Stimulated activated CD4-positive, alpha-beta T cell treated with anti-CD3 and anti-CD28 coated beads, Interleukin-4, amount 100 ng/mL, for 4 hours (primary cell): ENCODE measurements at places on chromosomes 3 and 15.
A peak's percentile ranks its signal among the peaks of the same experiment; 100 is the strongest.

- no peak for DNase-seq
Measured at GRCh38 chr3:57261929-57262328, 30.6 kb downstream of the ASB14 start.

DNA sequence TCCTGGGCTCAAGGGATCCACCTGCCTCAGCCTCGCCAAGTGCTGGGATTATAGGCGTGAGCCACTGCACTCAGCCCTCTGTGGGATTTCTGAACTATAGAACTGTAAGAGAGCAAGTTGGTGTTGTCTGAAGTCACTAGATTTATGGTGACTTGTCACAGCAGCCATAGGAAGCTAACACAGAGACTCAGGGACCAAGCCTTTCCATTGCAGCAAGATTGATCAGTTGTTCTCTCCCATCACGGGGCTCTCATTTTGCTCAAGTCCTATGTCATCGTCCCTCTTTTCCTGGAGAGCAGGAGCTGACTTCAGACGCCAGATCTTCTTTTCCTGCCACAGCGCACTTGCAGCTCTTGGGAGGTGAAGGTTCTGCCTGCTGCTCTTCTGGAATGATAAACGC lies 61.0 kb downstream of the APBA2 start:
- DNase-seq, result no peak

- no peak for DNase-seq
Measured at GRCh38 chr15:86846036-86846435, 766.4 kb downstream of the AGBL1 start.

- no peak for DNase-seq
Measured at GRCh38 chr3:55795746-55796145, 308.6 kb upstream of the WNT5A start.

DNA sequence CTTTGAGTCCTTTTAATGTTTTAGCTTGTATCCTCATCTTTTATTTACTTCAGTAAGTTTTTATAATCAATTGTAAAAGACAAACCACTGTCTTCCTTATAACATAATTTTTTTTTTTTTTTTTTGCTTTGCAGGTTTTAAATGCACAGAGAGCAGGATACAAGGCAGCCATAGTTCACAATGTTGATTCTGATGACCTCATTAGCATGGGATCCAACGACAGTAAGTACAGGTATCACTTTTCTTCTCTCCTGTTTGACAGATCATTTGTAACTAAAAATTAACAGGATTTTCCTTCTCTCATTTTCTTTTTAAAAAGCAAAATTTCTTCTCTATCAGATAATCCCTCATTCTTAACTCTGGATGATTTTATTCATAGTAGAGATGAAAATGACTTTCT lies 75.4 kb downstream of the PFN2 start:
- DNase-seq, result no peak

GRCh38 chr15:98522127-98522526 lies 126.2 kb upstream of the IGF1R start:
- no peak for DNase-seq

- DNase-seq, result peak; percentile 32
Measured at GRCh38 chr3:184568924-184569829, 7.6 kb downstream of the EPHB3 start.

- peak; percentile 15 for DNase-seq
Measured at GRCh38 chr3:186254676-186255650, 107.1 kb downstream of the DGKG start.

DNA sequence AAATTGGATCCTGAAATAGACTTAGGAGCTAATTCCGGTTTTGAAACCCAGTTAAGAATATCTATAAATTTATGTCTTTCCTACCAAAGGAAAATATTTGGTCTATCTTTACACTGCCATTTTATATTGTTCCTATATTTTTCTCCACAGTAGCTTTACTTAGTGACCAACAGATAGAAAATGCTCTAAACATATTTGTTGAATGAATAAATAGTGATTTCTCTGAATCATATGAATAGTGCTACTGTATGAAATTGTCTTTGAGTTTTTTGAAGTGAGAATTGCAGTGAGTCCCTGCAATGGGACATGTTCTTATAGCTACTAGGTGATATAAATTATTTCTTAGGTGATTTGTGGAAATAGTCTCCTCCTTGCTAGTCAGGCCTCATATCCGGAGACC lies 18.5 kb upstream of the EID1 start:
- no peak for DNase-seq

- DNase-seq, result no peak
Measured at GRCh38 chr3:33687406-33688010, 30.5 kb downstream of the CLASP2 start.

GRCh38 chr15:40338041-40338657 lies 2.6 kb downstream of the CCDC9B start:
- DNase-seq, result peak; percentile 73

- no peak for DNase-seq
Measured at GRCh38 chr3:10703875-10704274, 112.2 kb upstream of the SLC6A11 start.

DNA sequence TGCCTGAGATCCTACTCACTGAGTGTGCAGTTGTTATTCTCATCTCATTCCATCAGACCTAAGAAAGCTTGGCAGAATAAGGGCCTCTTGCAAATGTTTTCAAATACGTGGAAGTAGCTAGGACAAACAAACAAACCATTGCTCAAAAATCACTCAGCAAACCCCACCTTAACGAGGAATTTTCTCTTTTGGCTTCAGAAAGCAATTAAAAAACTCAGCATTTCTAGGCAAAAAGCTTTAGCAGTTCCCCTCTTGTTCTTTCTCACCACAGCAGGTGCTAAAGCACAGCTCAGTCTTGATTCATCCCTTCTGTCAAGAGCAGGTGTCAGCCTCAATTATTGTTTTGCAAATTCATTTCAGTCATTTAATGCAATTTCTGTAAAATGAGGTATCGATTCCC lies 58.6 kb upstream of the NUDT16 start:
- no peak for DNase-seq

DNA sequence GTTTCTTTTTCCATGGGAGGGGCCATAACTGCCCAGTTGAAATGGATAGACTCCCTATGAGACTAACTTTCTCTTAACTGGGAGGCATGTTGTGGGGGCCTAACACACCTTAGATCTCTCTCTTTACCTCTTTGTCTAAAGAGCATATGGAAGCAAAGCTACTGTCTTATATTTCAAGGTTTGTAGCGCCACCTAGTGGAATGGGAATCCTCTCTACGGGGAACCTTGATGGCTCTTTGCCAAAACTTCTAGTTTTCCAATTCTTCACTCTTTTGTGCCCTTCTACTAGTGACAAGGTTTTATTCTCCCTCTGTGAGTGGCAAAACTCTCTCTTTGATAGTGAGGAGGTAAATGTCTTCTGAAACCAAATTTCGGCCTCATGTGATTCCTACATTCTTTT lies 1030.4 kb upstream of the CADM2 start:
- no peak for DNase-seq

DNA sequence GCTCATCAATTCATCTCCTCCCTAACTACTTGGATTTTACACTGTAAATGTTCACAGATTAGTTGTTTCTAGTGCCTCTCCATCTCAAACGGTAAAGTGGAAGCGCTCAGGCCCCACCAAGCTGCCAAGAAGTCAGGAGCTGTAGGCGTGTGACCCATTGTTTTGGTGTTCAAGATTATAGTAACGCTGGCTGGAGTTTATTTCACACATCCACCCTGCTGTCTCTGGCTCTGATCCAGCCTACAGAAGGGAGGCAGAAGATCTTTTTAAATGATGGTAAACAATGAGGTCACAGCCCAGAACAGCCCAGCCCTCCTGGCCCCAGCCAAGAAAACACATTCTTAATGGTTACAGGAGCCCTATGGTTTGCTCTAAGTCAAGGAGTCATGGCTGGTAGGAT lies 25.7 kb upstream of the GALNT15 start:
- no peak for DNase-seq

DNA sequence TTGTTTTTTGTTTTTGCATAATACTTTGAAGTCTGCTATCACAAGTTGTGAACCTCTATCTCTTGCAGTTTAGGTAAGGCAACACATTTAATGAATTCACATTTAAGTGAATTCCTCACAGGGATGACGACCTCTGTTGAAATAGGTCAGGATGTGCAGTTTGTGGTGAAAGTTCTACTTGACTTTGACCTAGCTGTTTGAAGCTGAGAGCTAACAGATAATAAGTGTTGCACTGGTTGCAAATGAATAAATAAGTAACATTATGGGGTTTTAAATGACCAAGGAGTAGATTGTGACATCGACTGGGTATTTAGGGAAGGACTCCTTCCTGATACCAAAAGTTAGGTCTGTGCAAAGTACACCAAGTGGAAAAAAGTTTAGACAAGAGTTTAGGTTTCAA lies 23.9 kb downstream of the NIT2 start:
- no peak for DNase-seq

DNA sequence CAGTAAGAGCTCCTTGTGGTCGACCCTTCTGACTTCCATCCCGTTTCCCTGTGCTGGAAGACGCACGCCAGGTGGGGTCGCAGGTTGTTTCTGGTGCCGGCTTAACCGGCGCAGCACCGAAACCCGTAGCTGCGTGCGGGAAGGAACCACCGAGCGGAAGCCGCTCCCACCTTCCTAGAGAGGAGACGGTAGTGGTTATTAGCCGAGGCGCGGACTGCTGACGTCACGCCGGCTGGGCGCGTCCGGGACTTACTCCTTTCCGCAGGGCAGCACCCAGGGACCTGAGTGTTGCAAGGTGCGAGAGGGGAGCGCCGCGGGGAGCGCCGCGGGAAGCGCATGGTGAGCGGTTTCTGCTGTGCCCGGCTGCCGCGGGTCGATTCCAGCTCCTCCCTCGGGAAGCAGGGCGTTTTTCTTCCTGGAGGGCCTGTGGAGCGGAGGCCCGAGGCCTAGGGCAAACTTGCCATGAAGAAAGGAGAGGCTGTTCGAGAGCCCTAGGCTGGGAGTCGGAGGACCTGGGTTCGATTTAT lies at the start of gene ZNF501:
Gene ZNF501 (plus strand): TSS at position 252 of the 527 bp plus-strand sequence. CDS start 4,787 bp downstream, outside the sequence.
- DNase-seq, result peak; percentile 84

- DNase-seq, result no peak
Measured at GRCh38 chr3:85626662-85627061, 667.9 kb downstream of the CADM2 start.

DNA sequence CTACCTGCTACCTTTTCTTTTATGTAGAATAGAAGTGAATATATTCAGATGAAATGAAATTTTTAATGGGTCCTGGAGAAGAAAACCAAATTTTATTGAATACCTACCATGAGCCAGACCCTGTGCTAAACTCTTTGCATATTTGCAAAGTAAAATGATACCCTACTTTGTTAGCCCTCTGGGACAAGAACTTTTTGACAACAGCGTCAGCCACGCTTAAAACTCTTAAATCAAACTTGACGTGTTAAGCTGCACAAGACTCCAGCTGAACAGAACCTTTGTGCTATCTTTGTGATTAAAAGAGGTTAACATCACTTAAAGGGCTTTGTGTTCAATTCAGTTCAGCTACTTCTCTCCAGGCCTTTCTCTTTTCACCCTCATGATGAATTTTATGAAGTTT lies 316.5 kb downstream of the MEX3B start:
- DNase-seq, result no peak

GRCh38 chr3:1902416-1902815 lies 196.2 kb upstream of the CNTN4 start:
- DNase-seq, result no peak

DNA sequence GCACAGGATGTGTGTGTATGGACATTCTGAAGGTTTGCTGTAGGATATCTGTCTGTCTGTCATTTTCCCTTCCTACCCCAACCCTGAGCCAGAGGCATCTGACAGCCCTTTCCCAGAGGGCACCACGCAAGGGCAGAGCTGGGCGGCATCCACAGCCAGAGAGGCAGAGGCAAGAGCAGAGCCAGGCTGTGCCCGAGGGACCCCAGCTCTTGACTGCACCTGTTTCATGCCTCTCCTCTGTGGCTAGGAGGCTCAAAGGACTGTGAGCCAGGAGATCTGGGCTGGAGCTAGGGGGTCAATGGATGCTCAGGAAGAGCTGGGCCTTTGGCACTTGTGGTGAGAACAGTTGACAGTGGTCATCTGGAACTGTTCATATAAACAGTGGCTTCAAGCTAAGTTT lies 4.8 kb upstream of the APEH start:
- DNase-seq, result no peak

GRCh38 chr3:177595530-177596188 lies 398.4 kb upstream of the TBL1XR1 start:
- no peak for DNase-seq

GRCh38 chr15:39255760-39256159 lies 325.1 kb upstream of the THBS1 start:
- DNase-seq, result no peak

DNA sequence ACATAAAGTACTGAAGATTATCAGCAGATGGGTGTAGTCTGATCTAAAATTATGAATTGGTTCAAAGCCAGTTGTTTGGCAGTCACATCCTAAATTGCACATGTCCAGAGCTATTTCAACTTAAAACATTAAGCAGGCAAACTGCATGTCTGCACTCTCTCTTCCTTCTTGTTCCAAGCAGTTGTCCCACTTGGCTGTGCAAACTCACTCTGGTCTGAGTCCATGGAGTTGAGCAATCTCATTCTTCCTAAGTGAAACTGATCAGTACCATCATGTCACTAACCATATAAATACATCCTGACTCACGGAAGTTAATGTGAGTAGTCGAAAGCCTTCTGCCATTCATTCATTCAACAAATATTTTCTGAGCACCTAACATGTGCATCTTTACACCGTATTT lies 353.0 kb downstream of the ROBO1 start:
- no peak for DNase-seq

- DNase-seq, result no peak
Measured at GRCh38 chr15:96107916-96108315, 222.6 kb upstream of the NR2F2 start.

DNA sequence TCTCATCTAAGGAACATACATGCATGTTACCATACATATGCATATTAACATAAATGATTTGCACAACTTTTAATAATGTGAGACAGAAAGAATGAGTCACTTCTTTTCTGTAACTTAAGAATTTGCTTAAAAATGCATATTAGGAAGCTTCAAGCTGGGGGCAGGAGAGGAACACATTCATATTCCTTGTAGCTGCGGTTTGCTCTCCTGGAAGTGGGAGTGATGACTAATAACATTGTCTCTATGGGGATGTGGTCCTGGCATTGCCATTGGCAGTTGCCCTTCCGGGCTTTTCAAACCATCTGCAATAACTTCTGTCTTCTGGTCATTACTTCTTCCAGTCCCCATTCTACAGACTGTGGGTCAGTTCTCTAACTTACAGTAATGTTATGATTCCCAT lies 15.6 kb downstream of the CHST2 start:
- no peak for DNase-seq

DNA sequence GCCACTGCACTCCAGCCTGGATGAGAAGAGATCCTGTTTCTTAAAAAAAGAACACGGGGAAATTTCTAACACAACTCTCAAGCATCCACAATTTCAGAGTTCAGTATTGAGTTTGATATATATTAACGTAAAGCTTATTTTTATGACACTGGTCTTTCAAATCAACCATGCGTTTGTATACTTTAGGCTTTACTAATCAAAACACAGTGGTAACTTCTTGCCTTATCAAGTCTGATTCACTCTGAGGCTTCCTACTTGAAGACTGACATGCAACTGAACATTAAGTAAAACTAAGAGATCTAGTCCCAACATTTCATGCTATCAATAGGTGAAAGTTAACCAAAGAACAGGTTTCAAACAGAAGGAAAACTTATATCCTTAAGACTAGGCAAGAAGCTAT lies 46.7 kb downstream of the PRTG start:
- DNase-seq, result no peak
